WERI-Rb-1 (cell line): ENCODE measurements at places on chromosomes 3 and 15.

GRCh38 chr3:38742550-38742949 lies 73.5 kb downstream of the SCN10A start:
- DNase-seq = no peak

- peak; percentile 62 for DNase-seq
These were observed 61.3 kb upstream of the ACKR4 start for GRCh38 chr3:132535575-132536441.

DNA sequence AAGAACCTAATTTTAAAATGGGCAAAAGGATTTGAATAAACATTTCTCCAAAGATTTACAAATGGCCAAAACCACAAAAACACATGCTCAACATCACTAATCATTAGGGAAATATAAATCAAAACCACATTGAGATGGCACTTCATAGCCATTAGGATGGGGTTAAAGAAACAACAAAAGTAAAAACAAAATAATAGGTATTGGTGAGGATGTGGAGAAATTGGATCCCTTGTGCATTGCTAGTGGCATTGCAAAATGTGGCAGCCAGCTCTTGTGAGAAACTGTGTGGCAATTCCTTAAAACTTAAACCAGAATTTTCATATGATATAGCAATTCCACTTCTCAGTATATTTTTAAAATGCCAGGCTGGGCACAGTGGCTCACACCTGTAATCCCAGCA lies 126.5 kb downstream of the STT3B start:
- DNase-seq = no peak

DNA sequence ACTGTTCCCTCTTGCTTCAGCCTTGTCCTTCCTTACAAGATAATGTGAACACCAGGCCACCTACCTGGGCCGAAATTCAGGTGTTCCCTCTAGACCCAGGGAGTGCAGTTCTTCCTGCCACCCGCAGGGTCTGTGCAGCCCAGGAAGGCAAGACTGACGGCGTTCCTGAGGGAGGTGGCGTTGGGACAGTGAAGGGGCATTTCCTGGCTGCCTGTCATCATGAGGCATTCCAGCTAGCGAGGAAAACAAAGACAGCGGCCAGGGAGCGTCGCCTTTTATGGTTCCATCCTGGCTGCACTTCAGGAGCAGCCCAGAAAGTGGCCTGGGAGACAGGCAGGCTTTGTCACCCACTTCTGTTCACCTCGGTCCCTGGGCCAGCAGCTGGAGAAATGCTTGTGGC lies 84.8 kb upstream of the WNT5A start:
- DNase-seq = no peak

GRCh38 chr15:55858661-55859060 lies 115.7 kb upstream of the PRTG start:
- DNase-seq = no peak

- no peak for DNase-seq
These were observed 44.4 kb downstream of the PDZRN3 start for GRCh38 chr3:73580343-73580742.
